ENCODE measurements at places on chromosomes 4 and X. TPM values are rescaled to one million over a fixed set of nuclear protein-coding genes. Genes with fewer than 3 reads are reported as not detected.

Gene HS6ST2
- 0.24 TPM for total RNA-seq

Gene L1CAM
- total RNA-seq, result 1.5 TPM

Gene HMX1
- total RNA-seq, result not detected

Gene RENBP
- total RNA-seq, result 8.6 TPM

Gene TEX11
- total RNA-seq, result not detected

Gene EFHC2
- 4.3 TPM for total RNA-seq

Gene TLR10
- total RNA-seq, result 0.22 TPM

Gene ODAPH
- total RNA-seq, result not detected

Gene NRK
- total RNA-seq, result 4.9 TPM

Gene SMC1A
- total RNA-seq, result 50.8 TPM

Gene ZGRF1
- 2.8 TPM for total RNA-seq

Gene KLHL4
- total RNA-seq, result 2.0 TPM

Gene CDKL2
- total RNA-seq, result 0.70 TPM

Gene RIBC1
- total RNA-seq, result 0.81 TPM

Gene CPZ
- total RNA-seq, result 0.30 TPM

Gene SMR3B
- not detected for total RNA-seq

Gene LETM1
- 37.8 TPM for total RNA-seq

Gene PIN4
- 8.5 TPM for total RNA-seq

Gene ANKRD50
- total RNA-seq, result 16.1 TPM

Gene PPARGC1A
- 99.6 TPM for total RNA-seq

Gene GABRQ
- not detected for total RNA-seq

Gene ANXA10
- not detected for total RNA-seq

Gene MAOB
- total RNA-seq, result 111 TPM

Gene AADAT
- 2.0 TPM for total RNA-seq

Gene ADGRG4
- total RNA-seq, result 0.05 TPM

Gene ZXDB
- 6.2 TPM for total RNA-seq

Gene ARX
- not detected for total RNA-seq

Gene SH3RF1
- 15.6 TPM for total RNA-seq

Gene C4orf36
- 0.78 TPM for total RNA-seq

Gene NUDT10
- 0.35 TPM for total RNA-seq

Gene TENT5D
- total RNA-seq, result not detected

Gene CORIN
- total RNA-seq, result 3.4 TPM

Gene EREG
- 0.05 TPM for total RNA-seq

Gene PPP1R2C
- not detected for total RNA-seq

Gene TCEAL2
- total RNA-seq, result 1.3 TPM
